Stimulated activated CD8-positive, alpha-beta memory T cell treated with anti-CD3 and anti-CD28 coated beads, Interleukin-7, amount 100 ng/mL, for 48 hours (primary cell): ENCODE measurements at places on chromosomes 3 and 15.
A peak's percentile ranks its signal among the peaks of the same experiment; 100 is the strongest.

DNA sequence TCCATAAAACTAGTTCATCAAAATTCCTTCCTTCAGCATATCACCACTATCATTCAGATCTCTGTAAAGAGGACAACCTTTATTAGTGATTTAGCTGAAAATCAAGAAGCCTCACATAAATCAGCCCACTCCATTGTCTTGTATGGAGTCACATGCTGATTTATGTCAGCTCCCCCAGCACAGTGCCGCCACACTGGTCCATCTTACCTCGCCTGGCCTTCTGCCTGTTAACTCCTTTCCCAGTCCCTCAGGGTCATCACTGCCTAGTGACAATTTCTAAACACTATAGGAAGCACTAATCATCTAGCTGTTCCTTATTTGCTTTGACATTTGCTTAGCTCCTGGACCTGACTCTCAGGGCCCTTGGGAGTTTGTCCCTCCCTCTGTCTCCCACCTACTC is 75.4 kb downstream of the PLCL2 start:
- DNase-seq = no peak

- DNase-seq = peak; percentile 34
These were observed 408 bp downstream of the WDR82 start for GRCh38 chr3:52277972-52278509.

GRCh38 chr15:52362497-52362896 is 66.9 kb upstream of the MYO5C start:
- no peak for DNase-seq

GRCh38 chr3:156674911-156675829 is 780 bp downstream of the TIPARP start:
- DNase-seq = peak; percentile 20

- no peak for DNase-seq
These were observed 27.1 kb upstream of the TPRG1 start for GRCh38 chr3:189144645-189145044.

DNA sequence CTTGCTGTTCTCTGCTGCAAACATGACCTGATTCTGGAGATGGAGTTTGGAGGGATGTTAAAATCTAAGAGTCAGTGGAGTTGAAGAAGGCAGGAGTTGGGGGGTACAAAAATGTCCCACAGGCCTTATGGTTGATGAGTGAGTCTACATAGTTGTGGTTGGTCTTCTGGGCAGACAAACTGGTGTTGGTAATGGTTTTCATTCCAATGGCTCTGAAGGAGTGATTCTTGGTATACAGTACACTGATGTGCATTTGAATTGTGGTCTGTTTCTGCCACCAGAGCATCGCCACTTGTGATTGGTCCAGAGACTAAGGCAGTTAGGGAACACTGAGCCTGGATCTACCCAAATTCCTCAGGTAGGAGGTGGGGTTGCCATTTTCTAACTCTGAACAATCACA is 514.1 kb upstream of the CFAP20DC start:
- no peak for DNase-seq

- no peak for DNase-seq
These were observed 16.9 kb downstream of the APOD start for GRCh38 chr3:195566797-195567196.

- DNase-seq = no peak
These were observed 286.7 kb upstream of the SOX2 start for GRCh38 chr3:181425074-181425473.
